Activated CD4-positive, alpha-beta T cell treated with anti-CD3 and anti-CD28 coated beads for 4 hours (primary cell): ENCODE measurements at places on chromosomes 2 and 18.

- no peak for DNase-seq
Measured at GRCh38 chr2:164052006-164052405, 316.2 kb upstream of the FIGN start.

DNA sequence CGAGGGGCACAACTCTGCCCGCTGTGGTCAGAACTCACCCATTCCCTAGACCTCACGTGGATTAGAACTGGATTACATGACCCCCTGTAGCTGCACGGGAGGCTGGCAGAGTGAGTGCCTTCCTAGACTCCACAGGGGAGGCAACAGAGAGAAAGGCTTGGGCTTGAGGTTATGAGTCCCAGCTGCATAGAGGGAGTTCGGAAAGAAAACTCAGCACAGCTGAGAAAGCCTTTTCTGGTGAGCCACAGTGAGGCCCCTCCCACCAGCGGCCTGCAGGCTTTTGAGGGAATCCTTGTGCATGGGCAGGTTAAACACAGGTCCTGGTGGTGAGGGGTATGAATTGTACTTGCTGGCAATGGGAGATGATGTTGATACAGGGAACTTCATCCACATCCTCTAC is 217.3 kb downstream of the FHOD3 start:
- DNase-seq: no peak

DNA sequence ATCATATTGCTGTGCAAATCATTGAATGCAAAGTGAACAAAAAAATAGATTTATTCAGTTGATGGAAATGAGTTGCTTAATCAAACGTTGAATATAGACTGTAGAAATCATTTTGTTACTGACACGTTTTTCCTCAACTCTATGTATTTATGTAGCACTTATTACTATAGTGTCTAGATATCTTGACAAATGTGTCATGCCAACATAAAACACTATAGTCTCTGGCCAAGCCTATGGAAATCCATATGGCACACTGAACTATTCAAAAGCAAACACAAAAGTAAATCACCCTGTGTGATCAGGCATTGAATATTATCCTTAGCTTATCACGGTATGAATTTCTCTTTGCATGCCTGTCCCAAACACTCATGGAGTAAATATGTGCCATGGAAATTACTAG is 131.3 kb downstream of the ZNF804A start:
- no peak for DNase-seq

- DNase-seq: no peak
Measured at GRCh38 chr2:121187982-121188411, 97.0 kb downstream of the TFCP2L1 start.

GRCh38 chr18:22767653-22768052 is 165.5 kb upstream of the RBBP8 start:
- no peak for DNase-seq

DNA sequence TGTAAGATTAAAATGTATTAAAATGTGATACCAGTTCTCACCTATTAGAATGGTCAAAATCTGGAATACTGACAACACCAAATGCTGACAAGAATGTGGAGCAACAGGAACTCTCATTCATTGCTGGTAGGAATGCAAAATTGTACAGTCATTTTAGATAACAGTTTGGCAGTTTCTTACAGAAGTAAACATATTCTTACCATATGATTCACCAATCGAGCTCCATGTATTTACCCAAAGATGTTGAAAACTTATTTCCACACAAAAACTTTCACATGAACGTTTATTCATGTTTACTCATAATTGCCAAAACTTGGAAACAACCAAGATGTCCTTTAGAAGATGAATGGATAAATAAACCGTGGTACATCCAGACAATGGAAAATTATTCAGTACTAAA is 1193.5 kb upstream of the ACVR2A start:
- no peak for DNase-seq

- DNase-seq: no peak
Measured at GRCh38 chr18:35746826-35747339, 165.3 kb downstream of the GALNT1 start.

GRCh38 chr2:8849327-8849726 is 11.9 kb upstream of the KIDINS220 start:
- DNase-seq: no peak

- DNase-seq: no peak
Measured at GRCh38 chr18:25146512-25146910, 205.5 kb downstream of the ZNF521 start.

DNA sequence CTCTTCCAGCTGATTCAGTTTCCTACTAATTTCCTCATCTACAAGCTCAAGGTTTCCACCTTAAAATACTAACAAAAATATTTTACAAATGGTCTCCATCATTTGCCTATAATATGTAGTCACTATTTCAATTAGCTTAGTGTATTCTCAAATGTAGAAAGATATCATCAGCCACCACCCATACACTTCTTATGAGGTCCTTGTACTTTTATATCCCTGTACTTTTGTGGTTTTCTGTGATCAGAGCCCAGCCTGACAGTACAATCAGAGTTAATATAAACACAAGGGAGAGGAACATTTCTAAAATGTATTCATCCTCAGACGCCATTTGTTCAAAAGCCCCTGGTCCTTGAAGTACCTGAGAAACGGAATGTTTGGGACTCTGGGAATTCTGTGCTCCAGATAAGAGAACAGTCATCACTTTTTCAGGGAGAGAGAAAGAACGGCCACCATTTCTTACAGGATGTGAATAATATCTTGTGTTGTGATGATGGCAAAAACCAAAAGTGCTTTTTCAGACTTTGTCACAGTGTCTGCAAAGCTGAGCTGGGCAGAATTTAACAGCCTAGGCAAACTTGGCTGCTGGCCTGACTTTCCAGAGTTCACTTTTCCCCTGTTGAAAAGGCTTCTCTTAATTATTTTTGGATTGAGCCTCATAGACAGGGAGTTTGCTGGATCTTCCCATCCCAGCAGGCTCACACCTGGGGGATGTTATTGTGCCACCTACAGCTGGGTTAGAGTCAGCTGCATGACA is 361.7 kb upstream of the ACVR2A start:
- DNase-seq: no peak

DNA sequence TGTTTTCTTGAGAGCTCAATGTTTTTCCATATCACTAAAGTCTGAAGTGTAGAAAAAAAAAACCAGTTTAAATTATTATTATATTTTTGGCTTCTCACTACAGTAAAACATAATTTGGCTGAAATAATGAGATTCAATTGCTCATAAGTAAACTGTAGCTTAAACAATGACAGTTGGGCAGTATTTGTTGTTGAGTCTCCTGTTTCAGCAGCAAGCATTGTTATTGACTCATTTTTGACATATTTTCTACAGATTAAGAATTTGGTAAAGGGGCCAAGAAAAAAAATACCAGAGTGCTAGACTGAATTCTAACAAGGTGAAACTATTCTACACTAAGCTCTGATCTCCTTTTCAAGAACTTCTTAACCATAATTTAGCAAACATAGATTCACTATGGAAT is 2070.4 kb upstream of the CELF4 start:
- DNase-seq: no peak

DNA sequence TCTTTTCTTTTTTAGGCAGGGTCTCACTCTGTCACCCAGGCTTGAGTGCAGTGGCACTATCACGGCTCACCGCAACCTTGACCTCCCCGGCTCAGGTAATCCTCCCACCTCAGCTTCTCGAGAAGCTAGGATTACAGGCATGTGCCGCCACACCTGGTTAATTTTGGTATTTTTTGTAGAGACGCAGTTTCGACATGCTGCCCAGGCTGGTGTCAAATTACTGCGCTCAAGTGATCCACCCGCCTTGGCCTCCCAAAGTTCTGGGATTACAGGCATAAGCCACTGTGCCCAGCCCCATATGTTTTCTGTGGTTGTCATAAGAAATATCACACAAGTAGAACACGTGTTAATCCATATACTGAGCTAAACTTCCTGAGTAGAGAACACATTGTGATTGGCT is 14.6 kb downstream of the ENOSF1 start:
- DNase-seq: no peak

- DNase-seq: no peak
Measured at GRCh38 chr2:40352703-40353099, 99.2 kb downstream of the SLC8A1 start.

GRCh38 chr2:227016894-227017293 is 147.1 kb downstream of the COL4A4 start:
- DNase-seq: no peak

DNA sequence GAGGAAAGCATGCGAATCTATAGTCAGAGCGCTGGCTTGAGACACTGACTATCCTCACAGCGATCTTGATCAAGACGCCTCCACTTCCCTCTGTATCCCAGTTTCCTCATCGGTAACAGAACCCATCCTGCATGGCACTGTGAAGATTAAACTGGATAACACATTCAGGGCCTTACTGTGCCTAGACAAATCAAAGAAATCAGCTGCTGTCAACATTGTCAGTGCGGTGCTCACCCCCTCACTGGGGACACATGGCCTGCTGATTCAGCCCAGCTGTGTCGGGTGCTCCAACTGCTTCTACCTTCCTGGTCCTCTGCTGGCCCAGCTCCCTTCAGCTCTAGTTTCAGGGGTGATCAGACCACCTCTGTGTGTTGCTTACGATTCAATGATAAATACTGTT is 268.6 kb upstream of the AGAP1 start:
- no peak for DNase-seq

- no peak for DNase-seq
Measured at GRCh38 chr2:216283038-216283900, 89.0 kb downstream of the MARCHF4 start.

DNA sequence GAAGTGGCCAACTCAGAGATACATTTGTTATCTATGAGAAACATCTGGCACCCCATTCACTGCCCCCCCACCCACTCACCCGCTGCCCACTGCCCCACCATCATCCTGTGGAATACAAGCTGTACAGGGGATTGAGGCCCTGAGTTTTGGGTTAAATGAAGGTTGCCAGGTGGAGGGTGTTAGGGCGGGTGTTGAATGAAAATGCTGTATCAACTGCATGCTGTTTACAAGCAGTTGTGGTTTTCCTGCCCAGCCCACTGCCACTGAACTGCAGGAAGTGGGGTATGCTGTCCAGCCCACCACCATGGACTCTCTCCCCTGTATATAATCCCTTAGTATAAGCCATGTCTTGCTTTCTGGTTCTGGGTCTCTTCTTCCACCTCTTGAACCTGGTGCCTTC is 481.9 kb downstream of the METTL4 start:
- no peak for DNase-seq

DNA sequence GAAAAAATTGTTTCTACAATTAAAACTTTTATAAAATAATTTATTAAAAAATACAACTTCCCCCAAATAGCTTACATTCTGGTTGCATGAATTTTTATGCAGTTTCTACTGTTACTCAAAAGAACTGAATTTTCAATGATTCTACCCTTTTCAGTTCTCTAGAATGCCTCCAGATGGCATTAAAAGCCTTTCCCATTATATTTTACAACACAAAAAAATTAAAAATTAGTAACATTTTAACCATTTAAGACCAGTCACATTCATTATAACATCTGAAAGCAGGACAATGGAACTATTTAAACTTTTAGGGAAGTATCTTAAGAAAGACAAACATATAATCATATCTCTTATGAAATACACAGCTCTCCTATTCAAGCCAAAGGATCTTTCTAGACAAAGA is 236.0 kb upstream of the REV1 start:
- DNase-seq: no peak

DNA sequence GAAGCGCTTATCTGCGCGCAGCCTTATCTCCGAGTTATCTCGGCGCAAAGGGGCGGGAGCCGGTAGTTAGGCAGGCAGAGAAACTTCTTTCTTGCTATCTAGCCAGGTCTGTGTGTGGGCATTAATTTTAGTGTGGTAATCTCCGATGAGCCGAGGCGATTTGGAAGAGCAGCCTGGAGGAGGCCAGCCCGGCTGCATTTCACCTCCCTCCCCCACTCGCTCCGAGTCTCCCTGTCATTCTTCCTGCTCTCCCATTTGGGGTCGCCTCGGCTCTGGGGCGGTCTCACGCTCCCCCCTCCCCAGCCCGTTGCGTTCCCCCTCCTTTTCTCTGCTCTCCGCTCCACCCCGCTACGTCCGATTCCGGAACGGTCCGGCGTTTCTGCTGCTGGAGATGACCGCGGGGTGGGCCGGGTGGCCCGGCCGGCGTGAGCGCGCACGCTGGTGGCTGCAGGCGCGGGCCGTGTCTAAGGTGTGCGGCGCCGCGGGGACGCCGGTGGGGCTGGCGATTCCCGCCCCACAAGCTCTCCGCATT is 566 bp downstream of the GATA6 start:
- DNase-seq: no peak

- no peak for DNase-seq
Measured at GRCh38 chr2:166900700-166901099, 12.4 kb downstream of the XIRP2 start.

- DNase-seq: no peak
Measured at GRCh38 chr2:30938196-30938595, 130.9 kb upstream of the CAPN13 start.

GRCh38 chr2:71699428-71699827 is 246.1 kb downstream of the DYSF start:
- no peak for DNase-seq

DNA sequence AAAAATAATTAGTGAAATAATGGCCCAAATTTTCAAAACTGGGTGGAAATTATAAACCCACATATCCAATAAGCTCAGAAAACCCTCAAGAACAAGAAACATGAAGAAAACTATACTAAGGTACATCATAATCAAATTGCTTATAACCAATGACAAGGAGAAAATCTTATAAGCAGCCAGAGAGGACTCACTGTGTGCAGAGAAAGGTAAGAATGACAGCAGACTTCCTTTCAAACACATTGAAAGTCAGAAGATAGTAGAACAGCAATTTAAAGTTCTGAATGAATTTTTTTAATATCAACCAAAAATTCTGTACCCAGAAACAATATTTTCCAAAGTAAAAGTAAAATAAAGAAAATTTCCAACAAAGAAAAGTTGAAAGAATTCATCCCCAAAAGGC is 197.7 kb upstream of the RAB12 start:
- DNase-seq: no peak
